ENCODE measurements at places on chromosomes 11 and 22.

DNA sequence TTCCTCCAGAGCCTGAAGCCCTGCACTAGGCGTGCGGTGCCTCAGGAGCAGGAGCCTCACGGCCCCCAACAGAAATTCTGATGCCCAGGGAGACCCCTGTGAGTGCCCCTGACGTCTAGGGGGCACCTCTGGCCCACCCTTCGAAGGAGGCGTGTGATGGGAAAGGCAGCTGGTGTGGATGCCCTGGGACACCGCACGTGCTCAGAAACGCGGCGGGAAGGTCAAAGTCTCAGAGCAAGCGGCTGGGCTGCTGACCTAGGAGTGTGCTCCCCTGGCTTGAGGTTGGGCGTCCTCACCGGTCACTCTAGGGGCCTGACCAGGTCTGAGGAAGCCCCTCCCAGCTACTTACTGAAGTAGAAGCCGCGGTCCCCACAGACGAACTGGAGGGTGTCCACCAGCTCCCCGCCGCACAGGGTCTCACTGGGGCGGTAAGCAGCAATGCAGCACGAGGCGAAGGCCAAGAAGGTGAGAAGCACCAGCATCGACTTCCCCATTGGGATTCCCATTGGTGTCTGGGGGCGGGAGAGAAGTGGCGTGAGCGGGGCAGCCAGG lies 4.1 kb downstream of the IGF2 start:
- DNase-seq: no peak

- no peak for DNase-seq
Measured at GRCh38 chr11:126997196-126997595, 3.4 kb downstream of the KIRREL3 start.

DNA sequence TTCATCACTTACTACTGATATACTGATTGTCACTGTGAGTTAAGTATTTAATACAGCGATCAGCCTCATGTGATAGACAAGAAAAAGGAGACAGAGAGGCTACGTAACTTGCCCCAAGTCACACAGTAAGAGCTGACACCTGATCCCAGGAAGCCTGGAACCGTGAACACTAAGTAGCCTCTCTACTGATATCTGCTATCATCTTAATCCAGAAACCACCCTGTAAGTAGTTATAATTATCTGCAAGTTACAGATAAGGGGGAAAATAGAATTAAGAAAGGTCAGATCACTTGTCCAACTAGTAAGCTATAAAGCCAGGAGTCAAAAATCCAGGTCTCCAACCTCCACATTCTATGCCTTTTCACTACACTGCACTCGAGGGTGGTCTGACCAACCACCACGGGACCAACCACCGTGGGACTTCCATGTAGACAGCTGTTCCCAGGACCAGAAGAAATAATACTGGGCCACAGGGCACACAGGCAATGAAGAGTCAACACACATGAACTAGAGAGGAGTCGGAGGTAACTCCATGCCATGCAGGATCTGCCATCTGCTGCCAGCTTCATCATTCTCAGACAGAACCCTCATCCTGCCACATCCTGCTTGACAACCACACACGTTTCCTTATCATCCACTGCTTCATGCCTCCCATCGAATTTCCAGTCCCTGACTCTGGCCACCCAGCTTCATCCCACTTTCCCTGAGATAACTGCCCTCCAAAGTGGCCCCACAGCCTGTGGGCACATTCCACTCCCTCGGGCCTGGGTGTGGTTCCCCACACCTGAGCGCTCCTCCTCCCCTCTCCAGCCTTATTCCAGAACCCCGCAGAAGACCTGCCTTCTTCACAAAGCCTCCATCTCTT lies 58.6 kb downstream of the MICAL3 start:
- DNase-seq: peak; percentile 53

- no peak for DNase-seq
Measured at GRCh38 chr11:111908639-111909305, 2.8 kb downstream of the CRYAB start.

DNA sequence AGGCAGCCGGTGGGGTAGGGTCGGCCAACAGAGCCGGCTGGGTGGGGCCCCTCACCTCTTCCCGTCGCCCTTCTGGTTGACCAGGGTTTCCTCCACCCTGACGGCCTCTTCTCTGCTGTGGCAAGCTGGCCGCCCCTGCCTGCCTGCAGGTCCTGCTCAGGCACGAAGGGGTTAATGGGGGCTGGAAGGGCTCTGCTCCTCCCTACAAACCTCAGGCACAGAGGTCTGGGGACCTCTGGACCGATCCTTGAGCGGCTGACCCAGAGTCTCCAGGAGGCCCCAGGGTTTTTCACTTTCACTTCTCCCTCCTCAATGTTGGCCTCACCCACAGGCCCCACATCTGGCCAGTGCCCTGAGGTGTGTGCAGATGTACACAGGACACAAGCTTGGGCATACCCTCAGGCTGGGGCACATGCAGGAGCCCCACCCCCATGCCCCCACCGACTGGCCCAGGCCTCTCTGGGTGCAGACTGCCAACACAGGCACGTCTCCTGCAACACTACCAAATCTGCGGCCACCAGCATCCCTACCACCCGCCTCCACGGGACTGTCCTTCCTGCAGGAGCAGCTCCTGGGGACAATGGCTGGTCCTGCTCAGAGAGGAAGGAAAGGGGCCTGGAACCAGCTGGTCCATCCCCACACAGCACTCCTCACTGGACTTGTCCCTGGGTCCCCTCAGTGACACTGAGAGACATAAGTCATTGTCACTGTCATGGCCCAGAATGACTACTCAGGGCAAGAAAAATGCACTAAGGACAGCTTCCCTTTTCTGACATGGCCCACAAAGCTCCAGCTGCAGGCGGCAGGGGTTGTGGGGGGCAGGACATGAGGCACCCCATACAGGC lies 3.2 kb upstream of the TBX1 start:
- no peak for DNase-seq

- no peak for DNase-seq
Measured at GRCh38 chr11:45157247-45158209, 11.1 kb downstream of the PRDM11 start.

- no peak for DNase-seq
Measured at GRCh38 chr11:12253843-12254281, 123.5 kb upstream of the PARVA start.

GRCh38 chr11:9574622-9575259 lies 1.3 kb downstream of the WEE1 start:
- no peak for DNase-seq

DNA sequence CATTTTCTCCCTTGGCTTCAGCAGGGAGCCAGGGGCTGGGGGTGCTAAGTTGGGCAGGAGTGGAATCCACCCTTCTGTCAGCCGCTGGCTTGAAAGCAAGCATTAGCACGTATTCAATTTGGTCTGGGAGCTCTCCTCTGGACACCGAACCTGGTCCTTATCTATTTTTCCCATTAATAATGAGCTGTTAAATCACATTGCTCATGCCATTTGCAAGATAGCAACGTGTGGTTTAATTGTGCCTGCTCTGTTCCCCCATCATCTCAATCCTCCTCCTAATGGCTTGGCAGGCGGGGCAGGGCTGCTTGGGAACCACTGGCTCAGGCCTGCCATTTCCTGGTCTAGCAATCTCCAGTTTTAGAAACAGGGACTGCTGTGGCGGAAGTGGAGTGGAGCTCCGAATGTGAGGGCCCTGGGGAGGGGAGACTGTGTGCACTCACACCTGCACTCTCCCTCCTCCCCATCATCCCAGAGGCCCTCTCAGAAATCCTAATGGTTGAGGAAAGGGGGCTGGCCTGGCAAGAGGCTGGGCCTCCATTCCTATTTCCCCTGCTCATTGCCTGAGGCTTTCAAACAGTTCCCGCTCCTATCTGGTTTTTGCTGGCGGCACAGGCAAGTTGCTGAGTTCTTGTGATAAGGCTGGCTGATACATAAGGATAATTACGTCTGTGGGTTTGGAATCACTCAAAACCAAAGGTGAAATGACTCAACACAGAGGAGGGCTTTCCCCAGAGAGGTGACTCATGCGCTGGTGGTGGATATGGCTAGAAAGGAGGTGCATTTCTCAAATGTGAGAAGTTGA lies 201.2 kb upstream of the E2F8 start:
- DNase-seq: no peak

- DNase-seq: peak; percentile 28
Measured at GRCh38 chr11:17740649-17741235, 6.2 kb downstream of the KCNC1 start.

DNA sequence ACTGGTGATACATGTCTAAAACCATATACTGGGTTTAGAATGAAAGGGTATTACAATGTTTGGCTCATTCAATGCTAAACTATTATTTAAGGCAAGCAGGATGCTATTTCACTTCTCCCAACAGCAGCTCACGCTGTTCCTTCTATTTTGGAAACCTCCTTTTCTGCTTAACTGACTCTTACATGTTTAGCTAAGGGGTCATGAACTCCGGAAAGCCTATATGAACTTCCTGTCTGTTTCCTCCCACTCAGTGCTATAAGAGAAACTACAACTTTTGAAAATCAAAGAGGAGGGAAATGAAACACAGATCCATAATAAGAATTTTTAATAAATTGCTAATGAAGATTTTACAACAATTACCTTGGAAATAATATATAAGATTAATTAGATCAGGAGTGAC lies 30.9 kb downstream of the SLC36A4 start:
- DNase-seq: no peak

DNA sequence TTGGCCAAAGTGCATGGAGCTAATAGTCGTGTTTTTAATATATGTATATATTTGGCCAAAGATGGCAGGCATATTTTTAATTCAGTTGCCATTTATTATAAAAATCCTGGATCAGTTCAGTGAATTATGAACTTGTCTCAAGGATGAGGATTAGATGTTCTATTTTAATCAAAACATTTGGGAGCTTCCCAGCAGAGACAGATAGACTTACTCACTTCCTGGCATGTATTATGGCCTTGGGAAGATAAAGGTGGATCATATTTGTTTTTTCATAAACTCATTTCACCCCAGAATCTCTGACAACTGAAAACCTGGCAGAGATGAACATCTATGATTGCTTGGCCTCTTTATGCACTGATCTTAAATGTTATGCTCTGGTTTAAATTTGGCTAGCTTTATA lies 148.8 kb downstream of the NCAM1 start:
- DNase-seq: no peak

GRCh38 chr11:89355646-89356045 lies 135.5 kb downstream of the NOX4 start:
- no peak for DNase-seq

- peak; percentile 29 for DNase-seq
Measured at GRCh38 chr11:2885017-2885677, 428 bp downstream of the CDKN1C start.

GRCh38 chr11:125251956-125252355 lies 87.4 kb downstream of the PKNOX2 start:
- DNase-seq: no peak

DNA sequence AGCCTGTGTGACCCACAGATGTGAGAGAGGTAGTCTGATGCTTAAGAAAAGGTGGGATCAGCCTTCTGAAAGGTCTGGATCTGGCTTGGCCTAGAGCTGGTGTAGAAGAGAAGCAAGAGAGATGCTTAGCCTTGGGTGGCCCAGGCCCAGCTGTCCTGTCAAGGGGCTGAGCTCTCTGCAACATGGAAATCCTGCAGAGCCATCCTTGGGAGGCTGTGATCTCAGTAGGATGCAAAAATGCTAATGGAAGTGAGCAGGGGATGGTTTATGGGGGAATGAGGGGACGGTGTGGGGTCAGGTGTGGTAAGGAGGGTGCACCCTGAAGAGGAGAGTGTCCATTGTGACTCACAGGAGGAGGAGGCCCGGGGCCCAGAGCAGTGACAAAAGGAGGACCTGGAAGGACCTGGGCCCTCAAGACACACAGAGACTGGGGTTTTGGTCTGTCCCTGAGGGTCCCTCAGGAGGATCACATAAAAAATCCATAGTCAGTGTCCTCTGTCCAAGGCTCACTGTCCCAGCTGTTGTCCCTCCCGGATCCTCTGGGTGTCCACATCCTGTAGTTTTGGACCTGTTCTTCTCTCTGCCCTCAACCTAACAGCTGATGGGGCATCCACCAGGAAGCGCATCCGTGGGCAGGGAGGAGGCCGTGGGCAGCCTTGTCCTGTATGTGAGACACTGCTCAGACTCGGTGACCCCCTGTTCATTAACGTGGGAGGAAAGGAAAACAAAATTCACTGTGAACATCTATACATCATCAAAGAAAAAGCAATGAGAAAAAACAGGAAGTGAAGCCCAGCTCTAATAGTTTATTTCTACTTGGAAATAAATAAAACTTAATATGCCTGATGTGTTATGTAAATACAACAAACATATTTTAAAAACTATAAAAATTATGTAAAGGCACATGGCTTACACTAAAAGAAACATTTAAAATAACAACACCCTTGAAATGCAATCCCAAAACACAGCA lies 129.8 kb downstream of the ZNF280B start:
- no peak for DNase-seq

DNA sequence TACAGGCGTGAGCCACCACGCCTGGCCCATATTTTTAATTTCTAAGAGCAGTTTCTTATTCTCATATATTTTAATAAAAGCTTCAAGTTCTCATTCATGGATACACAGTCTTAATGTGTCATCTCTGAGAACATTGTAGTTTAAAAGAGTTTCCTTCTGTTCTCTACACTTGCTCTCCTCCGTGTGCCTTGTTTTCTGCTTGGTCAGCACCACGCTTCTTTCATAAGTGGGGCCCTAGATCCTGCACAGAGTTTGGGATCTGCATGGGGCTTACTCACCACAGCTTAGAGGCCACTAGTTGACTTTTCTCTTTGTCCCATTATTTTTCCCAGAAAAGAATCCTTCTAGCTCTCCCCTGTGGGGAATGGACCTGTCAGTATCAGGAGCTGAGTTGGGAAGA lies 58.8 kb downstream of the PPP6R2 start:
- DNase-seq: no peak

- DNase-seq: no peak
Measured at GRCh38 chr11:34787895-34788294, 128.3 kb downstream of the APIP start.

- DNase-seq: no peak
Measured at GRCh38 chr11:19234231-19234817, 6.4 kb downstream of the E2F8 start.

- no peak for DNase-seq
Measured at GRCh38 chr11:2271077-2271326, 614 bp upstream of the ASCL2 start.

DNA sequence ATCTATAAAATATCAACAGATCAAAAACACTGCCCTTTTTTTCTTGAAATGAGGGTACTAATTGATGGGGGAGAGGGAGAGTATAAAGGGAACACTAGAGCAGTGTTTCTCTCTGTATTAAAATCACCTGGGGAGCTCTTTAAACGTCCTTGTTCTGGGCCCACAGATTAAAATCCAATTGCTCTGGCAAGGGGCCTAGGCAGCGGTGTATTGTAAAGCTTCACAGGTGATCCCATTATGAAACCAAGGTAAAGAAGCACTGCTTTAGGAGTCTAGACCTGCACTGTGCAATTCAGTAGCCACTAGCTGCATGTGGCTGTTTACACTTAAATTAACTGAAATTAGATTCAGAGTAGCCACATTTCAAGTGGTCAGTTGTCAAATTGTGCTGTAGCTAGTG lies 3.0 kb downstream of the AQP11 start:
- DNase-seq: no peak

DNA sequence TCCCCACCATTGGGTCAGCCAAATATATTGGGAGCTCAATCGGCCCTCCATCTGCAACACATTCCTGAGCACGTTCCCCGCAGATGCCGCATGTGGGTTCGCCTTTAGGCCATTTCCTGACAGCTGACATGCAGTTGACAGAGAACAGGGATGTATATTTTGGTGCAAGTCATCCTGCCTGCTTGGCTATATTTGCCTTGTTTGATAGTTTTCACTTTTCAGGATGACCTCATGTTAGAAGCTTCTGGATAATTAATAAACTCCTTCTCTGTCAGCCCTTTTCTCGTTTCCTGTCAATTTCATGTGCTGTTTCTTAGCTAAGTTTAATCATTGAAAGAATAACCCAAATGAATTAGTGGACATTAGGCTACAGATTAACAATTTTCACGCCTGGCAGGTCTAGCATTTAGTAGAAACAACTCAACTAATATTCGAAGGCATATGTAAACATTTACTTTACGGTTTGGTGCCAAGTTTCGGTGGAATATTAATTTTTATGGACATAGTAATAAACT lies 105.8 kb upstream of the SLC5A12 start:
- DNase-seq: no peak
